T-helper 2 cell treated with Interferon-gamma antibody and Interleukin-4, amounts not matched to agents 5 μg/mL and 100 μg/mL, for 36 hours (primary cell): ENCODE measurements at places on chromosomes 13 and 19.

DNA sequence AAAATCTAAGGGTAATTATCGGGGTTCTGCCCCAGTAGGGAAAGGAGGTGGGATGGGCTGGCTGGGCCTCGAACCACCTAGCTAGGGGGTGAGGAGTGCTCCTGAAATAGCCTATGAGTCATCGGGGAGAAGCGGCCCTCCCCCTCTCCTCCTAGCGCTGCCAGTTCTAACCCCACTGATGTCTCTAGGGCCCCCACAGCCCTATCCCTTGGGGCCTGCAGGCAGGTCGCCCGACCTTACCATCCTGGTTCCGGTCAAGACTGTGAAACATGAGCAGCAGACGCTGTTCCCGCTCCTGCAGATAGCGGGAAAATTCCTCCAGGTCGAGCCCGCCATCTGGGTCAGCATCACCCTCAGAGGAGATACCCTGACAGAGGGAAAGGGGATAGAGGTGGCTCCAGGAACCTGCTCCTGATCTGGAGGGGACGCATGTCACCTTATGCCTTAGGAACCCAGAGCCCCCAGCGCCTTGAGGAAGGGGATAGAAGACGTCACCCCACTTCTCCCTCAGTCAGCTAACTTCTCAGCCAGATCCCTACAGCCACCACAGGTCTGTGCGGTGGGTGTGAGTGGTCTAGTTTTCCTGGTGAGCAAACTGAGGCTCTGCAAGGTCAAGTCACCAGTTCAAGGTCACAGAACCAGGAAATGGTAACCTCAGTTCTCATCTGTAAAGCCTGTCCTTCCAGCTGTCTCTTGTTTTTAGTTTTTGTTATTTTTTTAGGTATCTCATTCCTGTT, 1.5 kb downstream of the SLC25A23 start:
- no peak for DNase-seq

GRCh38 chr13:113364901-113365582, 1.1 kb upstream of the GRTP1 start:
- DNase-seq, result no peak

DNA sequence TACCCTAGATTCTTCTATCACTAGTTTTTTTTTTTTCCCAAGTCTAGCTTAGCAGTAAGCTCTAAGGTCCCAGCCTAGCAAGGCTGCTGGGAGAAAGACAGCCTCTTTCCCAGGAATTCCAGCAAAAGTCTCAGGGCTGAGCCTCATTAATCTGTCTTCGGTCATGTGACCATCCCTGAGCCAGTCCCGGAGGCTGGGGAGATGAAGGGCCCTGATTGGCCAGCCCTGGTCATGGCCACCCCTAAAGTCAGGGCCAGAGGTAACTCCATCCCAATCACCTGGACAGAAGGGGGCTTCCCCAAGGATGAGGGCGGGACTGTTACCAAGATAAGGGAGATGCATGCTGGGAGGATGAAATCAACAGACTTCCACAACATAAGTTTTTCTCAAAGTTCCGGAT, 43.3 kb downstream of the CCNE1 start:
- no peak for DNase-seq

DNA sequence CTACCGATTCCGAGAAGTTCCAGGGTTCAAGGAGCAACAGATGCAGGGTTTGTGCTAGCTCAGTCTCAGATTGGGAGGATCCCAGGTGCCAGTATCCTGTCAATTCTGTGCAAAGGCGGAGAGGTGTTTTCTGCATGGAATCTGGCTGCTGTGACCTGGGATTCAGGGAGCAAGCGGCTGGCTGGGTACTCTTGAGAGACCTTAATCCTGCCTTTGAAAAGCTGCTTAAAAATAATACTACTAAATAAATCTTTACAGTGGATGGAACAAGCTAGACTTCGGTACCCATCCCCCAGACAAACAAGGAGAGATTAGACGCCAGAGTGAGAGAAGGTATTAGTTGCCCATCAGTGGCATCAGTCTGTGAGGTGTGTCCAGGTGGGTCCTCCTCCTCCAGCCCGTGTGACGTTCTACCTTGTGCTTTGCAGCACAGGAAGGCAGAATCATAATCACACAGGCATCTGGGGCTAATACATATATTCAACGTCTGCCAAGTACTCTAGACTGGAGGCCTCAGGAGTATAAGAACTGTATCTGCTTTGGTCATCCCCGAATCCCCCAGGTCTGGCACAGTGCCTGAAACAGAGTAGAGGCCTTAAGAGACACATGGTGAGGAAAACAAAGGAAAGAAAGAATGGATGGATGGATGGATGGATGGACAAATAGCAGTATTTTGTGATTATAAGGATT, 230.6 kb downstream of the ZNF536 start:
- DNase-seq, result no peak

DNA sequence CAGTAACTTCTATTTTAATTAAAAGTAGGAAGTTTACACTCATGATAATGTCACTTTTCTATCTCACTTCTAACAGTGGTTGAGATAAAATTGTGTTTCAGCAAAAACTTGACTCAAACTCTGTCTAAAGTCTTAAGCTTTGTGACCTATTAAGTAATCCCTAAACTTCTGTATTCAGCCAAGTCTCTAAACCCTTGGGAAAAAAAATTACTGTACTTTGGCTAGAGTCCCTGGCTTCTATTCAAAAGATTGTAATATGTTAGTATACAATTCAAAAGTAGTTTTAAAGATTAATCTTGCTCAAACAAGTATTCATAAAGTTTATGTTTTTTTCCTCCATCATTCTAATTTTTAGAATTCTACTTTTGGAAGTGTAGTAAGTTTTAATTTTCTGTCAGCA, 1248.8 kb downstream of the UQCRFS1 start:
- DNase-seq, result no peak

GRCh38 chr19:39133431-39134270, 8.1 kb downstream of the PAK4 start:
- no peak for DNase-seq

DNA sequence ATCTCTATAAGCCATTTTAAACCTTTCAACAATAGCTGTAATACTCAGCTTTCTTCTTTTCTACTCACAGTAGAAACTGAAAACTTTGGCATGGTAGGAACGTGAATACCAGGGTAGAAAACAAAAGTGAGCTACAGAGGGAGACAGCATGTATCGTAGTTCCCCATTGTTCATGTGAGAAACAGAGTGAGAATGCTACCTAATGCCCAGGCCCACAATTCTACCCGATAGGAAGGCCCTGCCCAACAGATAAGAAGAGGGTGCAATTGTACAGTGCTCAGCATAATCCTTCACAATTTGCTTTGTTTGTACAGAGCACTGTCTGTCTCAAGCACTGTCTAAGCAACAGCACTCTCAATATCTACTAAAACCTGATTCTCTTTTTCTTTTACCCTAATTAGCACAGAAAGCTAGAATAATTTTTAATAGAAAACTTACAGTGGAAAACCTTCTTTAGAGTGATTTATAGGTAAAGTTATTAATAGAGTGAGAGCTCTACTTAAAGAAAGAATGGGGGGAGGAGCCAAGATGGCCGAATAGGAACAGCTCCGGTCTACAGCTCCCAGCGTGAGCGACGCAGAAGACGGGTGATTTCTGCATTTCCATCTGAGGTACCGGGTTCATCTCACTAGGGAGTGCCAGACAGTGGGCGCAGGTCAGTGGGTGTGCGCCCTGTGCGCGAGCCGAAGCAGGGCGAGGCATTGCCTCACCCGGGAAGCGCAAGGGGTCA, 322.3 kb downstream of the EFNB2 start:
- no peak for DNase-seq
